Bone marrow (tissue), 2 donors: ENCODE measurements at places on chromosomes 5 and 9.

GRCh38 chr9:105331160-105331559 lies 86.7 kb downstream of the SLC44A1 start:
- DNase-seq, result no peak

DNA sequence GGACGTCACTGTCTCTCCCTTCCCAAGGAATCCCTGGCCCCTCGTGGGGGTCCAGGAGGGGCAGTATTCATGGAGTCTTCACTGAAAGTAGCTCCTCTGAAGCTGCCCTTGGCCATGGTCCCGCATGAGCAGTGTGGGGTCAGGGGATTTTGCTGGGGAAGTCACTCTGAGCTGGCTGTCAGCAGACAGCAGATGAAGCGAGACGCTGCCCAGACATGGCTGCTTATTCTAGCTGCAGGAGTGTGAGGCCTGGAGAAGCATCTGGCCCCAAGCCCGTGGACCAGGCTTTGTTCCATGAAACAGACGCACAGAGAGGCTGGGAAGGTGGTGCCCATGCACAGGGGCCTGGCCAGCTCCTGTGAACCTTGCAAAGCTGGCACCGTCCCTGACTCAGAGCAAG lies 21.5 kb upstream of the ASS1 start:
- no peak for DNase-seq

- DNase-seq, result no peak
These were observed 2.0 kb upstream of the MXD3 start for GRCh38 chr5:177313561-177314259.

DNA sequence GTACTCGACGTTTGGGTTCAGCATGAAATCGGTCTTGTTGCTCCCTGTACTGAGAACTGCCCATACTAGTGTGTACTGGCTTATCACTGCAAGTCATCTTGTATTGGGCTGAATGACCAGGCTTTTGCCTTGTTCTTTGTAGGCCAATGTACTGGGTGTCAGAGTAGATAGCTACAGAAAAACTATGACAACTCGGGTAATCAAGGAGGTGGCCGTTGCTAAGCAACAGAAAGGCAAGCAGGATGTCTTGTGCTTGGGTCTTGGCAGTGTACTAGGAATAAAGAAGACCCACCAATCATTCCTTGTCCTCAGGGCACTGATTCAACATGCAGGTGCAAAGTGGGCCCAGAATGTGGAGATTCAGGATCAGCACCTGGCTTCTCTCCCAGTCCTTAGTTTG lies 11.9 kb upstream of the SHISAL2B start:
- no peak for DNase-seq

DNA sequence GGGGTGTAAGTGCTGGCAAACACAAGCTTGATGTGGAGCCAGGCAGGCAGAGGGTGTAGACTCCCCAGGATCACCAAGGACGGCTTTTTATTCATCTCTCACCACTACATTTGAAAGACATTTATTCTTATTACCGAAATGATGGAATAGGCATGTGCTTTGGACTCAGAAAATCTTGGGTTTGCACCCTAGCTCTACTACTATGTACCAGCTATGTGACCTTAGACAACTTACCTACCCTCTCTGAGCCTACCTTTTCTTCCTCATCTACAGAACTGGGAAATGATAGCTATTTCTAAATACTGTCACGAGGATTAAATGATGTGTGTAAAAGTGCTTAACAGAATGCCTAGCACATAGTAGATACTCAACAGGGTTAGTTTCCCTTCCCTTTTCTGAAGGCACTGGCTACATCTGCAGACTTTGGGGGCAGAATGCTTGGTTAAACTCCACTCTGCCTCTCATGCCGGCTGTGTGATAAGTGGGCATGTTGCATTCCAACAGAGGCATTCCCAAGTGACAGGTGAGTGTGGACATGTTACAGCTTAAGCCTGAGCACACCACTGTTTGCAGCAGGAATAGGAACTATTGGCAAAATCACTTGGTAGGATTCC lies 94.8 kb downstream of the SLC1A3 start:
- DNase-seq, result no peak

GRCh38 chr9:14768405-14769229 lies 46.1 kb upstream of the CER1 start:
- DNase-seq, result no peak

GRCh38 chr9:10613419-10613818 lies 617 bp upstream of the PTPRD start:
- no peak for DNase-seq

- DNase-seq, result no peak
These were observed 78.3 kb upstream of the LIFR start for GRCh38 chr5:38634568-38635369.

DNA sequence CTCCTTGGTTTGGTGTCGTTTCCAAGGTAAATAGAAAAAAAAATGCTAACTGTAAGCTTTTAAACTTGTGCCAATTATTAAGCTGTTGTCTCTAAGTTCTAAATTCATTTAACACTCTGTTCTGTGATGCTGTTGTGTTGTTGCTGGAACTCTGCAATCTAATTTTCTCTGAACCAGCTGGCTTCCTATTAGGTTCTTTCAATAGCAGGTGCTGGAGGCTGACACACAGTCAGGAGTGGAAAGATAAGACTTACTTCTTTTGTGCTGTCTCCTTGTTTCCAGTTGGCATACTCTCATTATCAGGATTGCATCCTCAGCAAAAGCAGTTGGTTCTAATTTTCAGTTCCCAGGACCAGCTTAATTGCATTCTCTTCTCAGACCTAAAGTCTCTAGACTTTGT lies 1252.6 kb upstream of the NUDT12 start:
- no peak for DNase-seq

DNA sequence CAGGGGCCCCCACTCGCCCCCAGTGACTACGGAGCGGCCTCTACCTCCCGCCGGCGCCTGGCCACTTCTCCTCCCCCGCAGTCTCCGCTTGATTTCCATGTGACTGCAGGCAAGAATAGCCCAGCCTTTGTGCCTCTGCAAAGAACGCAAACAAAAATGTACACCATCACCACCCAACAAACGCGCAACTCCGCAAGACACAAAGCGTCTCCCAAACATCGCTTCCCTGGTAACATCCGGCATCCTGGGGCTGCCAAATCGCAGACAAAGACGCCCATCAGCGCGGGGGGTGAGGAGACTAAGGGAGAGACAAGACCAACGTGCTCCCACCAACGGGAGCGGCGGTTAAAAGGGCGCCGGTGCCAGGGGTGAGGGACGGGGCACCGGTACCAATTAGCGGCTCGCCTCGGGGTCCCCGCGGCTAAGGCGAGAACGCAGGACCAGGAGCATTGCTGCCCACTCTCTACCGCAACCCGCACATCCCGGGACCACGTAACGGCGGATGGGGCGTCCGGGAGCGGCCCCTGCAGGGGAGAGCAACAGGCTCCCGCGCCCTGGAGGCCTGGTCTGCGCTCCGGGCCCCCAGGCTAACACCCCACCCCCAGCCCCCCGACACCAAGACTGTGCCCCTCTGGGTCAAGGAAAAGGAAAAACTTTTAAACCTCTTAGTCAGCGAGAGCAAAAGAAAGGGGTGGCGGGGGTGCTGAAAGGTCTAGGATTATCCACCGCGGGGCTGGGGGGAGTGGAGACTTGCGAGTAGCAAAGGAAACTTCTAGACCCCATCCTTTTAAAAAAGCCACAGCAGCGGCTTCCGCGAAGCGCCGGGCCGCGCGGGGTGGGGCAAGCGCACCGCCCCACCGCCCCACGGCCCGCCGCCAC lies 885 bp downstream of the MPDZ start:
- no peak for DNase-seq

DNA sequence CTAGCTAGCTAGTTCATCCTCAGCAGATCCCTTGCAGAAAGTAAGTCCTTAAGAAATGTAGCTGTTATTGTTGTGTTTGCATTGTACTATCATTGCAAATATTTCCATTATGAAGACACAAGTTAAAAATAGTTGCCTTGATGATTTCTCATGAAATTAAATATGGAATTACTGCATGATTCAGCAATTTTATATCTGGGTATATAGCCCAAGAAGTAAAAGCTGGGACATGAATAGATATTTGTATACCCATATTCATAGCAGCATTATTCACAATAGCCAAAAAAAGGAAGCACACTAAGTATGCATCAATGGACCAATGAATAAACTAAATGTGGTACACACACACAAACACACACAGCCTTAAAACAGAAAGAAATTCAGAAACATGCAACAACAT lies 6.8 kb downstream of the IFNB1 start:
- DNase-seq, result no peak

DNA sequence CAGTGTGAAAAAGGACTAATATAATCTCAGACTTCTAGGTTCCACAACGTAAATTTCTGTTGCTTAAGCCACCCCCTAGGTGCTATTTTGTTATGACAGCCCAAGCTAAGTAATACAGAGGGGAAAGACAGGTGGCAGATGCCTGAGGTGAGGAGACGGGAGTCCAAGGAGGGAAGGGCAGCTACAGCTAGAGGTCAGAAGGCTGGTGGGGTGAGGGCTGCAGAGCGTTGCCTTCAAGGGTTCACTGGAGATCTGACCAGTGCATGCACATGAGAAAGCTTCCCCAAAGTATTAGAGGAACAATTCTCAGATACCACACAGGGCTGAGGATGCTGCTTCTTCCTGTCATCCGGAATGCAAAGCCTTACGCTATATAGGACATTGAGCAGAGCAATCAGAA lies 104.7 kb upstream of the IRX4 start:
- no peak for DNase-seq

GRCh38 chr9:94301583-94301982 lies 26.9 kb downstream of the NUTM2F start:
- no peak for DNase-seq

GRCh38 chr9:21804331-21804730 lies 1.9 kb downstream of the MTAP start:
- no peak for DNase-seq

GRCh38 chr9:131179561-131180219 lies 54.3 kb downstream of the NUP214 start:
- no peak for DNase-seq

GRCh38 chr5:111432883-111433536 lies 79.3 kb downstream of the STARD4 start:
- no peak for DNase-seq

GRCh38 chr5:14445013-14445412 lies 136.6 kb upstream of the OTULINL start:
- DNase-seq, result no peak
